ENCODE measurements at places on chromosomes 2 and 18. TPM values are rescaled to one million over a fixed set of nuclear protein-coding genes. Genes with fewer than 3 reads are reported as not detected.
A peak's percentile ranks its signal among the peaks of the same experiment; 100 is the strongest.

Gene MAP3K19
- not detected for total RNA-seq

Gene CCDC141
- 14.6 TPM for total RNA-seq

Gene RABL2A
- total RNA-seq, result 17.9 TPM

Gene MZT2B
- total RNA-seq, result 387 TPM

GRCh38 chr2:73925033-73925704 is 1.5 kb upstream of the DGUOK start:
- H3K4me3 ChIP-seq, result no peak overlapping the region
- no peak for DNase-seq
- peaks cover 19% of the 10 kb centered on the region for H3K36me3 ChIP-seq
- H3K27ac ChIP-seq, result no peak overlapping the region
- no peaks in the 10 kb centered on the region for H3K27me3 ChIP-seq

DNA sequence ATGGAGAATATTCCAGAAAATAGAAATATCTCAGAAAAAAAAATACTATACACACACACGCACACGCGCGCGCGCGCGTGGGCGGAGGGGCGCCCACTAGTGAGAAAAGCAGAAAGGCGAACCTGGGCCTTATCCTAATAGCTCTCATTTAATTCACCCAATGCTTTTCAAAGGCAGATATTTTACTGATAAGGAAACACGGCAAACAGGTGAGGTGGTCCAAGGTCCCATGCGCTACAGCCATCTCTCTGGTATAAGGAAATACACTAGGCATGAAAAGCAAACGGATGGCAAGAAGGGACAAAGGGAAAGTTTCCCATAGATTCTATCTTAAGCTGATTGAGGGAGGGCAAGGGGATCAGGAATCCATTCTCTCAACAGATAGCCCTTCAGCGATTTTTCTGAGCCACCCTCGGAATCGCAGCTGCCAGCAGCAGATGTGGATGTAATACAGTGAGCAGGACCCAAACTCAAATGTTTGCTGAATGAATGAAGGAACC is 136.7 kb downstream of the TMEM247 start:
- peak overlapping the region; percentile 94 for H3K27ac ChIP-seq
- H3K27me3 ChIP-seq, result no peaks in the 10 kb centered on the region
- no peak for DNase-seq

- no peak for DNase-seq
- no peaks in the 10 kb centered on the region for H3K36me3 ChIP-seq
- H3K4me3 ChIP-seq, result no peak overlapping the region
- peaks cover 10% of the 10 kb centered on the region for H3K4me1 ChIP-seq
- H3K27me3 ChIP-seq, result no peaks in the 10 kb centered on the region
- no peak overlapping the region for H3K27ac ChIP-seq
Observed at GRCh38 chr18:44885507-44885906, 204.8 kb downstream of the SETBP1 start.

- H3K27me3 ChIP-seq, result peaks cover 12% of the 10 kb centered on the region
- peaks cover 1% of the 10 kb centered on the region for H3K4me1 ChIP-seq
- DNase-seq, result no peak
- no peak overlapping the region for H3K4me3 ChIP-seq
- H3K36me3 ChIP-seq, result no peaks in the 10 kb centered on the region
- no peak overlapping the region for H3K27ac ChIP-seq
Observed at GRCh38 chr18:5622905-5623304, 79.1 kb upstream of the EPB41L3 start.

GRCh38 chr2:25582077-25582830 is 91.1 kb downstream of the DTNB start:
- DNase-seq, result no peak
- no peak overlapping the region for H3K4me3 ChIP-seq
- peaks cover 2% of the 10 kb centered on the region for H3K36me3 ChIP-seq
- H3K4me1 ChIP-seq, result peaks cover 8% of the 10 kb centered on the region
- no peaks in the 10 kb centered on the region for H3K27me3 ChIP-seq
- no peak overlapping the region for H3K27ac ChIP-seq

DNA sequence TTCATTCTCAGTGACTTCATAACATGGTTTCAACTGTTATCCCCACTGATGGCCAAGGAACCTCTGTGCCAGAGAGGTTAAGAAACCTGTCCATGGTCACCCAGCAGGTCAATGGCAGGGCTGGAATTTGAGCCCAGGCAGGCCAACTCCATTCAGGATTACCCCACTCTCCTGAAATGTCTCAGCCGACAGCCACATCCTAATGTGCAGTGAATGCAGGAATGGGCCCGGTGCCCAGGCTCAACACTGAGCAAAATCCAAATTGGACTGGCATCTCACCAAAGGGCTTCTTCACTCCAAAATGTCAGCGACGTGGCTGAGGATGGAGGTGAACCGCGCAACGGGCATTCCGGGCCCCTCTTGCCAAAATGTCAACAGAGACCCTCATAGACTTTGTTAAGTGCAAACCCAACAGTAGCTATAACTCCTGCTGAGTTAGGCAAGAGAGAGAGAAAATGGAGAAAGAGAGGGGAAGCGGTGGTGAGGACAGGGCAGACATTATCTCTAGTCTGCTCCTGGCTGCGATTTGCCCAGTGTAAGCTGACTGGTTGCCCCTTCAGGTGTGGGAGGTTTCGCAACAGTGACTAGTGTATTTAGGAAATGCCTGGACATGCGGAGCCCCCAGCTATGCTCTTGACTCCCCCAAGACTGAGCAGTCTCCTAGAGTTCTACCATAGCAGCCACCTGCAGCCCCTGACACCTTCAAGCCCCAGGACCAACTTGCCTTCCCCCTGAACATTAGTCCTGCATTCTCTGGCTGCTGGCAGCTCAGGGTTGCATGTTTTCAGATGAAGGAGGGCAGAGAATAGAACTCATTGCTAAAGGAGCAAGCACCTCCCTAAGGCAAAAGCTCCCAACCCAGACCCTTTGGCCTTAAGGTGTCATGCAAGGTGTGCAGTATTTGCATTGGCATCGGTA is 167.7 kb downstream of the ANAPC1 start:
- no peak overlapping the region for H3K4me3 ChIP-seq
- DNase-seq, result no peak
- peaks cover 7% of the 10 kb centered on the region for H3K27me3 ChIP-seq
- no peaks in the 10 kb centered on the region for H3K4me1 ChIP-seq

DNA sequence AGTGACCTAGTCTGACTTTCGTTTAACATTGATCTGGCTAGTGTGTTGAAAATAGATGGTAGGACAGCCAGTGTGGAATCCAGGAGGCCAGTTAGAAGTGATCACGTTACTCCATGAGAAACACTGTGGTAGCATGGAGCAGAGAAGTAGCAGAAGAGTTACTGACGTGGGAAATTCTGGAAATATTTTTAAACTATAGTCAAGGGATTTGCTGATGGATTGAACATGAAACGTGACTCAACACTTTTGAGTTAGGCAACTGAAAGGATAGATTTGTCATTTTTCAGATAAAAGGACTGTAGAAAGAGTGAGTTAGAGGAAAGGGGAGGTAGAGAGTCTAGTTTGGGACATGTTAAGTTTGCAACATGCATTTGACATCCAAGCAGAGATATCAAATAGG is 130.4 kb downstream of the IRS1 start:
- peaks cover 5% of the 10 kb centered on the region for H3K4me1 ChIP-seq
- DNase-seq, result no peak
- no peaks in the 10 kb centered on the region for H3K36me3 ChIP-seq
- peaks cover 29% of the 10 kb centered on the region for H3K27me3 ChIP-seq
- H3K4me3 ChIP-seq, result no peak overlapping the region
- H3K27ac ChIP-seq, result no peak overlapping the region

DNA sequence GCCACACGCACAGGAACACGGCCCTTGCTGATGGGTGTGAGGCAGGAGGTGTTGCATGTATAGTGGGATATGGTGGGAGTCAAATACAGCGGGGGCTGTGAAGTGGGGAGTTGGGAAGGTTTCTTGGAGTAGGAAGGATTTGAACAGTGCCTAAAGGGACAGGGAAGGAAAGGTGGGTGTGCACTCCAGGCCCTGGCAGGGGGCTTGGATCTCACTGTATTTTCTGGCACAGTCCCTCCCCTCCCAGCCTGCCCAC is 6.9 kb downstream of the RAB31 start:
- no peak for DNase-seq
- peaks cover 22% of the 10 kb centered on the region for H3K4me1 ChIP-seq
- H3K4me3 ChIP-seq, result no peak overlapping the region
- no peaks in the 10 kb centered on the region for H3K36me3 ChIP-seq

GRCh38 chr2:60555783-60556139 is 2.3 kb upstream of the BCL11A start:
- peaks cover 74% of the 10 kb centered on the region for H3K27me3 ChIP-seq
- no peak overlapping the region for H3K27ac ChIP-seq
- no peaks in the 10 kb centered on the region for H3K36me3 ChIP-seq
- no peak for DNase-seq
- peak overlapping the region; percentile 76 for H3K4me3 ChIP-seq
- peaks cover 37% of the 10 kb centered on the region for H3K4me1 ChIP-seq

Measured in activated CD4-positive, alpha-beta T cell treated with anti-CD3 and anti-CD28 coated beads, Interleukin-2, amount 10 ng/mL, durations not matched to agents 7 days and 5 days (primary cell).